Stimulated activated CD4-positive, alpha-beta T cell treated with anti-CD3 and anti-CD28 coated beads, Interleukin-4, amount 100 ng/mL, for 1 hour (primary cell): ENCODE measurements at places on chromosomes 16 and 17.

- peak; percentile 85 for DNase-seq
These were observed at the start of gene RNF227 for GRCh38 chr17:7915611-7916384. Gene RNF227 (minus strand): TSS chr17:7916289. CDS start chr17:7916195, 94 bp downstream.

GRCh38 chr16:56349711-56350161 lies 75.6 kb downstream of the AMFR start:
- DNase-seq, result no peak

DNA sequence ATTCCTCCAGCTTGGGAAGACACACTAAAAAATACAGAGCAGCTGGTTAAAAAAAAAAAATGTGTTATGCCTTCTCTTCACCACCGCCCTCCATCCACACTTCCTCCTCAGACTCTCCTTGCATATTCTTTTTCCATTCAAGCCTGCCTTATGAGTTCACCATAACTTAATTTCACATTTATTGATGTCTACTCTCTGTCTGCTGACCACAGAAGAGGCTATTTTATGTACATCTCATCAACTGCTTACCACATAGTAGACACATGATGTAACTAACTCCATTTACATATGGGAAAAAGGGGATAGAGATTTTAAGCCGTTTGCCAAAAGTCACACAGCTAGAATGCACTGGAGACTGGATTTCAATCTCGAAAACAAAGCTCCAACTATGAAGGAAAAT lies 409.8 kb downstream of the CDH11 start:
- no peak for DNase-seq

- no peak for DNase-seq
These were observed 216.7 kb downstream of the PMP22 start for GRCh38 chr17:15048381-15048780.

DNA sequence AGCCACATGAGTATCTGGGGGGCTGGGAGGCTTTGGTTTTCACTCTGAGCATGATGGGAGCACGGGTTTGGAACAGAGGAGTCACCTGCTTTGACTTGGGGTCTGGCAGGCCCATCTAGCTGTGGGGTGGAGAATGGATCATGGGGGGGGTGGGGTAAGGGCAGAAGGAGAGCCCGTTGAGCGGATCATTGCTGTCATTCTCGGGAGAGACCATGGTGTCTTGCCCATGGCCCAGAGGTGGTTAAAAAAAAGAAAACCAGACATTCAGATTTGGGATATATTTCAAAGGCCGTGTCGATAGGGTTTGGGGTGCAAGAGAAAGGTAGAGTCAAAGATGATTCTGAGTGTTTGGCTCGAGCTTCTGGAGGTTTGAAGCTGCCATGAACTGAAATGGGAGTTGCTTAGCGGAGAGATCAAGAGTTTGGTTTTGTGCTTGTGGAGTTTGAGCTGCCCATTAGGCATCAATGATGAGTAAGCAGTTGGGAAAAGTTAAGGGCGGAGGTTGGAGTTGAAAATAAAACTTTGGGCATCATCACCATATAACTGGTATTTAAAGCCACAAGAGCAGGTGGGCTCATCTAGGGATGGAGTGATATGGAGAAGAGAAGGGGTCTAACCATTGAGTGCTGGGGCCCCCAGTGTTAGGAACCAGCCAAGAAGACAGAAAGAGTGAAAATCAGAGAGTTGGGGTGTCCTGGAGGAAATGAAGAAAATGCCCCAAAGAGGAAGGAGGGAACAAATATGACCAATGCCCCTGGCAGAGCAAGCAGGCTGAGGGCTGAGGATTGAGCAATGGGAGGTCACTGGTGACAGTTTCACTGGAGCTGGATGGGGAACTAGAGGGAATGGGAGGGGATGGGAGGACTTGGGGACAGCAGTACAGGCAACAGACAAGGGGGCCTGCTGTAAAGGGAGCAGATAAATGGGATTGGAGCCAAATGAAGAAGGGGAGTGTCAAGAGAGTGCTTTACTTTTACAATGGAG lies 1.9 kb downstream of the NOD2 start:
- DNase-seq, result no peak

DNA sequence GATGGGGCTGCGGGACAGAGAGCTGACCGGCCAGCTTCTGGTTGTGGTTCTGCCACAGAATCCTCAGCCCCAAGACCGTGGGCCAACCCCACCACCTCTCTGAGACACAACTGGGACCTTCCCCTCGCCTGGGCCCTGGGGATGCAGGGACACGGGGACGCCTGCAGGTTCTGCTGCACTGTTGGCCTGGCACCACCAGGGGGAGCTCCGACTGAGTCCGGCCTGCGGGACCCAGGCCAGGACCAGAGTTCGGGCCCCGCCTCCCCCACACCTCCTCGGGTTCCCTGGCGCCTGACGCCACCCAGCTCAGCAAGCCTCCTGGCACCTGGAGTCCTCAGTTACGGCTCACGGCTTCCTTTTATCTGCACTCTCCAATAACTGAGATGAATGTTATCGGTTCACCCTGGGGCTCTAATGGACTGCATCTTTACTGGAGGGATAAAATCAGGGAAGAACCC lies 27.3 kb downstream of the TBC1D16 start:
- peak; percentile 80 for DNase-seq

- no peak for DNase-seq
These were observed 152.6 kb downstream of the CYB561 start for GRCh38 chr17:63293323-63294075.

DNA sequence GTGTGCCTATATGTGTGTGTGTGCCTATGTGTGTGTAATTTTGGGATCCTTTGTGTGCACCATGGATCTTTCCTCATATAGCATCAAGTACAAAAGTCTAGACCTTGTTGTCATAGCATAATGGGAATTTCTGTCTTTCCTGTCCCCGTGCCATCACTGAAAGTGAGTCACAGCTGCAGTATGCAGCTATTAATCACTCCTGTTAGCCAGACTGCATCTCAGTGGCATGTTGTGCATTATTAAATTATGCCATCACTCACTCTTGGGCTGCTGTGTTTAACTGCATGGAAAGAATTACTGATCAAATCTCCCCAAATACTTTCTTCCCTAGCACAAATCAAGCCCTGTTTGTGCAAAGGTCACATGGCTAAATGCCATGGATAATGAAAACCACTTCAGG lies 92.4 kb downstream of the CBLN1 start:
- DNase-seq, result no peak

DNA sequence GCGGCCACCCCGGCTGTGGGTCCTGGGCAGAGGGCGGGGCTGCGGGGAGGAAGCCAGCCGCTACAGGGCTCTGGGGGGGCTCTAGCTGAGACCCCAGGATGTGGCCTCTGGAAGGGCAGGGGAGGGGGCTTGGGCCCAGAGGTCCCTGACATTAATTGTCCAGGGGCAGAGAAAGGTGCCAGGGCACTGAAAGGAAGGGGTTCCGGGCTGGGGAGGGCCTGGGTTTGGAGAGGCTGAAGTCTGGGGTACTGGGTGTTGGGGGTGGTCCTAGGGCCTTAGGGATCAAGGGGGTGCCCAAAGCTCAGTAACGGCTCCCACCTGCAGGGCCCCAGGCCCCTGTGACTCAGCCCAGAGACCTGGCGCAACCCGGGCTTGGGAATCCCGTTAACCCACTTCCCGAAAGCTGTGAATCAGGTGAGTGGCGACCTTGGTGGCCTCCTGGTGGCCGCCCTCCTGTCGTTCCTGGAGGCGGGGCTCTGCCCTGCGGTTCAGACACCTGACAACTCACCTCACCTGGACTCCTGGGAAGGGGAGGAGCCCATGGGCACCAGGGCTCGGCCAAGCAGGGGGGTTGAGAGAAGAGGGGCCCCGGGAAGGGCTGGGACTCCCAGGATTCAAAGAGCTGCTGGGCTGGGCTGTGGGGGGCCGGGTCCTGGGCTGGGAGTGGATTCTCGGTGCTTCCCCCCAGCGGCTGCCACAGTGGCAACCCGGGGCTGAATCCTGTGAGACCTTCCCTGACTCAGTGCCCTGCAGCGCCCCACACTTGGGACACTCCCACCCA lies 465 bp upstream of the PRSS22 start:
- DNase-seq, result no peak

- DNase-seq, result no peak
These were observed 131.0 kb downstream of the AATF start for GRCh38 chr17:37079735-37080134.

DNA sequence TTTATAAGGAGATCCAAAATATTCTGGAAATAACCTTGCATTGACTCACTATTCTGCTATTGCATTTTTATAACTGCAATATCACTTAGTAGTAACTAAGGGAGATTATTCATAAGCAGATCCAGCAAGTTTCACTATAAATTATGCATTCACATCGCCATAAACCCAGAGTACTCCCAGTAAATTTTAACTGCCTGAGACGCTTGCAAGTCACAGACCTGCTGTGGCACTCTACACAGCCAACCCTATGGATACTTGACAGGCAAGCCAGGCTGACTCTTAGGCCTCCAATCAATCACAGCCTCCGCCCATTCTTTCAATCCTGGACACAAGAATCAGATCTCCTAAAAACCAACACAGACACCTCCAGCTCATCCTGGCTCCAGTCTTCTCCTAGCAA lies 28.2 kb downstream of the USP31 start:
- no peak for DNase-seq

DNA sequence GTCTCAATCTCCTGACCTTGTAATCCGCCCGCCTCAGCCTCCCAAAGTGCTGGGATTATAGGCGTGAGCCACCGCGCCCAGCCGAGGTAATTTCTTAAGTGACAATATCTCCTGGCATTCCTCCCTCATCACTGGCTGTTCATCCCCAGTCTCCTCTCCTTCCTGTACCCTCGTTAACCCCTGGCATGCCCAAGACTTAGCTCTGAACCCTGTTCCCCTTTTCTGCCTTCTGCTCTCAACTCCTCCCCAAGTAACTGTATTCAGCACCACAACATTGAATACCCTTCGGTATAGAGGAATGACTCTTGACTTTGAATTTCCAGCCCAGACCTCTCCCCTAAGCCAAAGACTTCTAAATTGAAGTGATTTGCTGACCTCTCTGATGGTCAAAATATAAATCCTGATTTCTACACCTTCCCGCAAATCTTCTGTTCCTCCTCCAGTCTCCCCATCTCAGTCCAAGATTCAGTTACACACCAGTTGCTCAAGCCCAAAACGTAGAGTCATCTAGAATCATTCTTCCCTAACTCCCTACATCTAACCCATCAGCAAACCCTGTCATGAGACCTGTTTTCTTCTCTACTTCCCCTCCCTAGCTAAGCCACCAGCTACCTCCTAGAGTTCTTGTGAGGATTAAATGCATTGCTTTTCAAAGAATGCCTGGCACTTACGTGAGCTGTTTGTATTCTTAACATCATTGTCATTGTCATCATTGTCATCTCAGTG lies 14.8 kb downstream of the PMP22 start:
- DNase-seq, result no peak

DNA sequence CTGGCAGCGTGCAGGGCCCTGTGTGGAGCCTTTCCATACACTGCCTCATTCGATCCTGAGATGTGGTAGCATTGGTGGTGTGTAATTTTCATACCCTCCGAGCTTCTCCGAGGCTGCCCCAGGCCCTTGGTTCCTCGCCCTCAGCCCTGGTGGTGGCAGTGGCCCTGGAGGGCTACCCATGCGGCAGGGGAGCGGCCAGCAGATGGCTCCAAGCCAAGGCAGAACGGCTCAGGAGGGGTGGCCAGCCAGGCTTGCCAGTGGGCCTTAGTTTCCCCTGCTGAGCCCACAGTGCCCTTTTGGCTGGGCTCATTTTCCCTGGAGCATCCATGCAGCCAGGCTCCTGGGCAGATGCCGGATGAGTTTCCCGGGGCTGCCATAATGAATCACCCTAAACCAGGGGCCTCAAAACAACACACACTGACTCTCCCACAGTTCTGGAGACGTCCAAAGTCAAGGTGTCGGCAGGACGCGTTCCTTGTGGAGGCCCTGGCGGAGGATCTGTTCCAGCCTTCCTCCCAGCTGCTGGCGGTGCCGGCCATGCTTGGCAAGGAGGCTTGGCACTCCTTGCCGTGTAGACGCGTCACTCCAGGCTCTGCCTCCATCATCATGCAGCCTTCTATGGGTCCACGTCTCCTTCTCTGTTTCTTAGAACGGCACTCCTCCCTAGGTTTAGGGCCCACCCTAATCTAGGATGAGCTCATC lies 158.8 kb upstream of the GSE1 start:
- no peak for DNase-seq

DNA sequence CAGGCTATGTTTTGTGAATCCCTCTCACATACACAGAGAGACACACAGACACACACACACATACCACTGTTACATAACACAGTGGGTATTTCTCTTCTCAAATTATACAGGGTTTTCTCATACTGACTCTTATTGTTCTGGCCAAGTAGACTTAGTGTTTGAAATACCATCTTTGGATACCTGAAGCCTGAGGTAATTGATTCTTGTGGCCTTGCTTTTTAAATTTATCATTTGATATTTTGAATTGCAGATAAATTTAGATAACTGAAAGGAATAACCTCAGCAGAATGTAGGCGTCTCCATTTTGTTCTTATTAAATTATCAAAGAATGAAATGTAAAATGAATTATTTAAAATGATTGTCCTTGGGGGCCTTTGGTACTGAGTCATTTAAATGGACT lies 223.8 kb downstream of the LGALS9B start:
- no peak for DNase-seq

DNA sequence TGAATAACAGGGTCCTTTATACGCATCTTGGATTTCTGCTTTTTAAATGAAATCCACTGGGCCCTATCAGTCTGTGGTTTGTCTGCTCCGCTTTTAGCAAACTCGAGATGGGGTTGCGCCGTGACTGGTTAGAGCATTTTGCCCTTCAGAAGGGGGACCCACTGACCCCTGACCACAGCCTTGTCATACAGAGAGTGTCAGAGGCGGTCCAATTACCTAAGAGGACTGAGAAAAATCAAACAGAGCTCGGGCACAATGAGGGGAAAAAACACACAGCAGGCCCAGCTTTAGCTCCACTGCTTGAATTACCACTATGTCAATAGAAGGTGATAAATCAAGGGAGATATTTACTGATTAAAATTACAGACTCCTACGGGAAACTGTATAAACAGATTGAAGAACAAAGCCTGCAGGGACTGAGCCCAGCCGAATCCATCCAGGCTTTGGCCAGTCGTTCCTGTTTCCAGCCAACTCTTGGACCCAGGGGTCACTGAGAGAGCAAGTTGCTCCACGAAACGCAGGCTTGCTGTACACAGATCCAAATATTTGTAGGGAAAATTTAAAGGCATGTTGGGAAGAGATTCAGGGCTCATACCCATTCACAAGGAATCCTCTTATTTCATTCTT lies 131.9 kb upstream of the ZFHX3 start:
- no peak for DNase-seq

GRCh38 chr17:7196651-7197401 lies 17.7 kb upstream of the ASGR1 start:
- DNase-seq, result no peak
